ENCODE measurements at places on chromosomes 13 and 19.

DNA sequence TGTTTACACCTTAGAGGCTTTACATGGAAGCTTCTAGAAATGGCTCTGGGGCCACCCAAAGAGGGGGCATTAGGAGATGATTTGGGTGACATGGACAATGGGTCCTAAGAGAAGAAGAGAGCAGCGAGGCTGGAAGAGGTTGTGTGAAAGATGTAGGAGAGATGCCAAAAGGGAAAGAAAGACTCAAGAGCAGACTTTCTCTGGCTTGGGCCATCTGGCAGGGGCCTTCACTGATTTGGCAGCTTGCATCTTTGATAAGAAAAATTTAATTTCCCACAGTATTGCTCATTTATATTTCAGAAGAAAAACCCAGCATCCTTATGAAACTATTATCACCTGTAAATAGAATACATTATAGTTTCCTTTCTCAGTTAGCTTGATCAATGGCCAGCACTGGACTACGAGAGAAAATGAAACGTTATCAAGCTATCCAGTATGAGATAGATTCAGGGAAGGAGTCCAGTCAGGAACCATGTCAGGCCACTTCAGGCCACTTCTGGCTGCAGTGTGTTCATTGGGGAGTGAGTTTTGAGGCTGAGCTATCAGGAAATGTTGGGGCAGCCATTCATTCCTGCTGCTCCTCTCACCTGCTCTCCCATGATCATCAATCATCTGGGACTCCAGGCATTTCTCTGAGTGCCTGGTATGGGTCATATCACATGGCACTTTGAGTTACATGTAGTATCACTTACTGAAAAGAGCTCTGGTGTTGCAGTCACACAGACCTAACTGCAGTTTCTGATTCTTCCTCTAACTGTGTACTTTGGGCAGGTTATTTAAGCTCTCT lies 10.3 kb downstream of the SCEL start:
- DNase-seq: peak; percentile 39

- DNase-seq: no peak
Observed at GRCh38 chr19:13849991-13850909, 26.7 kb upstream of the NANOS3 start.

DNA sequence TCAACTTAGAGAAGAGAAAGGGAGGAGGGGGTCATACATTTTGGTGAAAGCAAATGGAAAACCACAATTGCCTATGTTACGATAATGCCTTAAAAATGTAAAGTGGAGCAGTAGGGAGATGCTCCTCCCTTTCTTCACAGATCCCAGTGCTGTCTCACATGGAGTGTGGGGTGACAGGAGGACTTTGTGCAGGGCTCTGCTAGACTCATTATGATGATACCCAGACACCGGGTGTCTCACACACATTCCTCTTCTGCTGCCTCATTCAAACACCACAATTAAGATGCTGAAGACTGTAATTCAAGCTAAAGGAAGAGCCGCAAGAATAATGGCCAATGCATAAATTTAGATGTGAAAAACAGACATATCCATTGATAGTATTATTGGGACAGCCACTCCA lies 150.6 kb downstream of the LHFPL6 start:
- no peak for DNase-seq

DNA sequence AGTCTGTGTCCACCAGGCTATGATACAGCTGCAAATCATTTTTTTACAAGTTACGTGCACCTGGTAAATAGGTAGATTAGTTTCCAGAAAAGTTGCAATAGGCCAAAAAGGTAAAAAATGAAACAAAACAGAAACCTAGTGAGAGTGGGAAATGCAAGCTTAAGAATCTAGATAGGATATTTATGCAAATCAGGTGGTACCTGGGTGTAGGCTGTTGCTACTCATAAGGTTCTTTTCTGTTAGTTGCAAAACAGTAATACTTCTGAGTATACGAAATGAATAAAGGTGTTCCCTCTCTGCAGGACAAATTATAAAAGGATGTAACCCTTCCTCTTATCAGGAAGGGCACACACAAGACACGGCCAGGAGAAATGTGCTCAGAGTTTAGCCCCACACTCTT lies 97.9 kb downstream of the UGGT2 start:
- DNase-seq: no peak

DNA sequence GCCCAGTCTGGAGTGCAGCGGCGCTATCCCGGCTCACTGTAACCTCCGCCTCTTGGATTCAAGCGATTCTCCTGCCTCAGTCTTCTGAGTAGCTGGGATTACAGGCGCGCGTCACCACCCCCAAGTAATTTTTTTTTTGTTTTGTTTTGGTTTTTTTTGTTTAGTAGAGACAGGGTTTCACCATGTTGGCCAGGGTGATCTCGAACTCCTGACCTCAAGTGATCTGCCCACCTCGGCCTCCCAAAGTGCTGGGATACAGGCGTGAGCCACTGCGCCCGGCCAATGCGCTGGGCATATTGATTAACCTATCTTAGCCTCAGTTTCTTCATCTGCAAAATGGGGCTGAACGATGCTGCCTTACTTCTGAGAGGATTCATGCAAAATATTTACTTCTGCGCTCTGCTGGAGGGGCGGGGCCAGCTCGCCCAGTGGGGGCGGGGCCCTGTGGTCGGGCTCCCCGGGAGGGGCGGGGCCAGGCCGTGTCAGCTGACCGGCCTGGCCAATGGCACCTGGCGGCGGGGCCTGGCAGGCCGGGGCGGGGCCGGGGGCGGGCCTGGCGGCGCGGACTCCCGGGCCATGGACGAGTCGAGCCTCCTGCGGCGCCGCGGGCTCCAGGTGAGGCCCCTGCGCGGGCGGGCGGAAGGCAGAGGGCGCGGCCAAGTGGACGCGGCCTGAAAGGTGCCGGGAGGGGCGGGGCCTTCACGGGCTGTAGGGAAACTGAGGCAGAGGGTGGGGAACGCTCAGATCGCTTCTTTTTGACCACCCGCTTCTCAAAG lies at the start of gene MAST3:
TSS of gene MAST3 (plus strand) at position 562 of the 776 bp plus-strand sequence. CDS start at position 577, 15 bp downstream.
- DNase-seq: no peak

- DNase-seq: no peak
Observed at GRCh38 chr13:34733721-34734120, 208.3 kb upstream of the NBEA start.

- DNase-seq: no peak
Observed at GRCh38 chr13:23510544-23510916, 59.7 kb upstream of the TNFRSF19 start.

Measured in esophagus muscularis mucosa (tissue), 4 donors.